COR-L47 (cell line): ENCODE measurements at places on chromosomes 3 and 15.

GRCh38 chr15:78638658-78639314 is 2.2 kb downstream of the CHRNB4 start:
- peak; percentile 69 for DNase-seq

DNA sequence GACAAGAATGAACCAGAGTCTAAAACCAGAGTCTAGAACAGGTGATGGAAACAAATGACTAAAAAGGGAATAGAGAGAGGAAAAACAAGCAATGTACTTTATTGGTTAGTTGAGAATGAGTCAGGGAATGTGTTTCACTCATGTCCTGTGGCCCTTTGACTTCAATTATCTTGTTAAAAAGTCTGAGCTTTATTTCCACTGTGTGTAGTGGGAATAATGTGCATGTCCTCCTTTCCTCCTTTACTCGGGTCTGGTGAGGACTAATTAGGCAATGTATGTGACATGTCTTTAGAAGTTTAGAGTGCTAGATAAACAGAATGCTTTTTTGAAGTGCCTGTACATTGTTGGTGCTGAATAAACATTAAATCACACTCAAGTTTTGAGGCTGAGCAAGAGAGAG is 21.3 kb downstream of the LSAMP start:
- DNase-seq = no peak

- DNase-seq = no peak
These were observed 4.7 kb downstream of the CTXND1 start for GRCh38 chr15:80247320-80247719.

DNA sequence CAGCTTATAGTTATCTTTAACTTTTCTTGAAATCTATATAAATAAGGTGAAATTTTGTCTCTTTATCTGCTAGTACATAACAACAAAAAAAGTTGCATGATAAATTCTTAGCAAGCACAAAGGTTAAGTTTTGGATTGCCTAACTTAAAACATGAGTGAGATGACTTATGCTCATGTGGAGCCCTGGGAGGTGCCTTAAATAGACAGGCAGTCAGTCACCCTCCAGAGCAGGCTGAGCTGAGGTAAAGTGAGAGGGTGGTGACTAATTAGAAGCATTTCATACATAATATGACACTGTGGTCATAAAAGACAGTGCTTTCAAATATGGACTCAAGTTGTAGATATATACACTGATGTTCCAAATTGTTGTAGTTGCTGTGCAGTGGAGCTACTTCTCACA is 14.6 kb upstream of the MME start:
- DNase-seq = no peak

DNA sequence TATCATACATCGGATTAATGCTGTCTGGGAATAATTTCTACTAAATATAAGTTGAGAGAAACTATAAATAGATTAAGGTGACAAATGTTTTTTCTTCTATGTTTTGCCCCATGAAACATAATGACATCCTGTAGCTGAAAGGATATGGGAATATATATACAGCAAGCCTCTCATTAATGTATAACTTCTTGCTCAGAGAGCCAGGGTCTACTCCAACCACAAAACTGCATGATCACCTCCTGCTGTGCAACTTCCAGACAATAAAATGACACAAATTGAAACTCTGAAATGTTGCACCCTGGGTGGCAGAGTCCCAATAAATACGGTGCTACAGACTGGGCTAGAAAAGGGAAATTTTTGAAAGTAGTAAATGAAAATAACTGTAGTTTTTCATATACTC is 571.9 kb upstream of the CBLB start:
- DNase-seq = no peak

DNA sequence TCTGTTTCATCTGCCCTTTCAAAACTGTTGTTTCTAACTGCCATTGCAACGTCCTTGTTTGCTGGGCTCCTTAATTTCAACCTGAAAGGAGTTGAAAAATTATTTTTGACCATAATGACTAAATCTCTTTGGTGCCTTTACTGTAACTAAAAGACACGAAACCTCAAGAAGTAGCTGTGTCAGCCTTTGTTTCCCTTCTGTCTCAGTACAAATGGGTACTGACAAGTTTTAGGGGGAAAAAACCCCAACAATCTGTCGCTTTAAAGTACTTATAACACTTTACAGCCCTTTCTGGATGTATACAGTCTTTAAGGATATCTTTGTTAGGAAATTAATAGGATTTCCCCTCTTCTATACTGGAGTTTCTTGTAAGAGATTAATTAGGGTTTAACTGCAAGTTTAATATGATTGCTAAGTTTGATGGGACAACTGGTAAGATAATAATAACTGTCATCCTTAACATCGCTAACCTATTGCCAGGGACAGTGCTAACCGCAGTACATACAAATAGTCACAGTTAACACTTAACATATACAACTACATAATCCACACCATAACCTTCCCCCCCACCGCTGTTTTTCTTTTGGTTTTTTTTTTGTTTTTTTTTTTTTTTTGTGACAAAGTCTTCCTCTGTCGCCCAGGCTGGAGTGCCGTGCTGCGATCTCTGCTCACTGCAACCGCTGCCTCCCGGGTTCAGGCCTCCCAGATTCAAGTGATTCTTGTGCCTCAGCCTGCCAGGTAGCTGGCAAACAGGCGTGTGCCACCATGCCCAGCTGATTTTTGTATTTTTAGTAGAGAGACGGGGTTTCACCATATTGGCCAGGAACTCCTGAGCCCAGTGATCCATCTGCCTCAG is 1.7 kb downstream of the GXYLT2 start:
- no peak for DNase-seq

DNA sequence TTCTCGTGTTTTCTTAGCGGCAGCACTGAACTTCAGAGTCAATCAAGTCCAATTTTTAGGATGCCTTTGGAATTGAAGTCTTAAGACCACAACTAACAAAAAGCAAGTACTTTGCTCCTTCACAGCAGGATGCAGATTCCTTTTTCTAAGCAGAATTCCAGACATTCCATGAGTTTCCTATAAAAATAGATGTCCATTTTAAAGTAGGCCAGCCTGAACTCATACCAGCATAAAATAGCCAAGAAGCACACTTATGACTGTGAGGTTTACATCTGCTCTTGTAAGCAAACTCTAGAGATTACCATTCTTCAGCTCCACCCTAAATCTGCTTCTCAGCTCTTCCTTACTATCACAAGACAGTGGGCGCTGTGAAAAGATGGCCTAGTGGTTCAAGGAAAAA is 85.8 kb downstream of the THBS1 start:
- DNase-seq = no peak

DNA sequence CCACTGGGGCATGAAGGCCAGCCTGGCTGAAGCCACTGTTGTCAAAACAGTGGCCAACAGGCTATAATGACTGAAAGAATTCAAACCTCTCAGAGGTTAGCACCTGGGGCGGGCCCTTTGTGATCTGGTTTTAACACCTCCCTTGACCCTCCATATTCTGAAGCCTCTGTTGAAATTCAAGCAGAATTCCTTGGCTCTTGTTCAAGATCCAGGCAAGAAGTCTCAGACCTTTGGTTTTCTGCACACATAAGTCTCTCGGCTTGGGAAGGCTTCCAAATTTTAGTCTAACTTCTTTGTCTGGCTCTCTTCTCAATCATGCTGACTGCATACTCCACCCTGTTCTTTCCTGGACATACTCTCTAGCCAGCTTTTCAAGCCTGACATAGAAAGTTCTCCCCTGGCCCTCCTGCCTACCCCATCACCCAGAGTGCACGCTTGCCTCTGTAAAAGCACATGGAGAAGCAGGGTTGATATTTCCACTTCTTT is 144.5 kb downstream of the PDZRN3 start:
- no peak for DNase-seq

GRCh38 chr3:140165781-140166180 is 230.8 kb downstream of the CLSTN2 start:
- no peak for DNase-seq

DNA sequence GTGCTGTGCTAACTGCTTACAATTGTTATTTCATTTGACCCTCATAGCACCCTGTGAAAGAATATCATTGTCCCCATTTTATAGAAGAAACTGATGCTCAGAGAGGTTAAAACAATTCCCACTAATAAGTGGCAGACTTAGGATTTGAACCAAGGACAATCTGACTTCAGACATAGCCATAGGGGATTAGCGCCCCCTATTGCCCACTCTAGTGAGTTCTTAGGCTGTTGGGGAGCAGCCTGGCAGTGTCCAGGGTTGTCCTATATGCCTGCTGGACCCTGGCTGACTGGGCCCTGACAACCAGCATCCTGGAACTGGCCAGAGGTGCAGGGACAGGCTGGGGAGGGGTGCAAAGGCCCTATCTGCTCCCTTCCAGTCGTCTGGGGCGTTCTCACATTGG is 15.4 kb downstream of the DPH3 start:
- DNase-seq = no peak

- no peak for DNase-seq
These were observed 64.9 kb upstream of the PRICKLE2 start for GRCh38 chr3:64290161-64290560.

DNA sequence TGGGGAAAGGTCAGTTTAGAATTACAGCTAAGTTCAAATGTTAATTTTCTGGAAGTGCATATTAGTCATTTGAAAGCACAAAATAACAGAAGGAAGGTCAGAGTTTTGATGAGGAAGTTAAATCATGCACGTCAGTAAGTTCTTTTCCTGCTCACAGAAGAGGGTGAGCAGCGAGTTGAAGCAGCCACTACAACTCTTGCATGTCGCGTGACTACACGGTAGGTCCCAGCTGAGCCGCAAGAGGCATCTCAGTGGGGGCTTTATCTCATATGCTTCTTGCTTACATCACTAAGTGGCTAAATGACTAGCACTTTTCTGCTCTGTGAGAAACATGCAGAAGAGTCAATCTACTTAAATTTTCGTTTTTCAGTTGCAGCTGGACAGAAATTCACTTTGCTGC is 21.3 kb upstream of the SEC62 start:
- DNase-seq = no peak

DNA sequence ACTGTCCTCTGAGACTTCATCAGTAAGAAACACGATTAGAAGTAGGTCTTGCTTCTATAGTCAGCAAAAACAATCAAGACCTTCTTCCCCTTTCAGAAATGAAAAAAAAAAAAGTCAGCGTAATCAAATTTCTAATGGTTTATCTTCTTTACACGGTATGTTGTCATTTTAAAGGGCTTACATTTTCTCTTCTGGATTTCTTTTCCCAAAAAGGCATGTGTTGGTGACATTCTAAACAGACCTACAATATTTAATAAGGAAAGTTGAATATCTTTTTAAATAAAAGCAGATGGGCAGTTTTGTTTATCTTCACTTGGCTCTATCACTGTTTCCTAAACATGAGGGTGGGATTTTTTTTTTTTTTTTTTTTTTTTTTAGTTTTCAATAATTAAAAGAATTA is 197.3 kb upstream of the ADAMTS9 start:
- DNase-seq = no peak

DNA sequence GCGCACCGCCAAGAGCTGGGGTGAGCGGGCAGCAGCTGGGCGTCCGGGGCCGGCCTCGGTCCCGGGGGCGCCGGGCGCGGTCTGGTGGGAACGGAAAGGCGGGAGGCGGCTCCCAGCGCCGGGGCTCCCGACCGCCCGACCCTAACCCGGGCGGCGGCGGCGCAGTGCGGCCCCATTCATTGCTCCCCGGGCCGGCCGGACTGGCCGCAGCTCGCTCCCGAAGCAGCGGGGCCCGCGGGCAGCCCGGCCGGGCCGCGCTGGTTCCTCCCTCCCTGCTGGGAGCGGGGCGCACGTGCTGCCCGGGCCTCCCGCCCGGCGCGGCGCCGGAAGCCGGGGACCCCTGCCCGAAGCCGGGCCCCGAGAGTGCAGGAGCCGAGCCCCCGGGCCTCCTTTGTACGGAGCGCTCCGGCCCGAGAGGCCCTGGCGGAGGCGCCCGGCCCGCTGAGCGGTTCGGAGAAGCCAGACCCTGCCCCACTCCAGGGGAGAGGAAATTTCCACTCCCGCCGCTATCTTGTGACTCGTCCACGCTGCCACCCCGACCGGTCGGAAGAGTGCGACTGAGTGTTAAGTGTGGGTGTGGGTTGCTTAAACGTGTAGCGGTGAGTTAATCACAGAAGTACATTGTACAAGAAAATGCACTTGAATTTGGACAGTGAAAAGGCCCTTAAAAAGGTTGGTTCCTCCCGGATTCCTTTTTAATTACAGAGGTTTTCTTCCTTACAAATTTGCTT is 613 bp downstream of the ATP1B3 start:
- DNase-seq = peak; percentile 57

- DNase-seq = peak; percentile 70
These were observed 195.4 kb downstream of the OPA1 start for GRCh38 chr3:193788189-193788991.

DNA sequence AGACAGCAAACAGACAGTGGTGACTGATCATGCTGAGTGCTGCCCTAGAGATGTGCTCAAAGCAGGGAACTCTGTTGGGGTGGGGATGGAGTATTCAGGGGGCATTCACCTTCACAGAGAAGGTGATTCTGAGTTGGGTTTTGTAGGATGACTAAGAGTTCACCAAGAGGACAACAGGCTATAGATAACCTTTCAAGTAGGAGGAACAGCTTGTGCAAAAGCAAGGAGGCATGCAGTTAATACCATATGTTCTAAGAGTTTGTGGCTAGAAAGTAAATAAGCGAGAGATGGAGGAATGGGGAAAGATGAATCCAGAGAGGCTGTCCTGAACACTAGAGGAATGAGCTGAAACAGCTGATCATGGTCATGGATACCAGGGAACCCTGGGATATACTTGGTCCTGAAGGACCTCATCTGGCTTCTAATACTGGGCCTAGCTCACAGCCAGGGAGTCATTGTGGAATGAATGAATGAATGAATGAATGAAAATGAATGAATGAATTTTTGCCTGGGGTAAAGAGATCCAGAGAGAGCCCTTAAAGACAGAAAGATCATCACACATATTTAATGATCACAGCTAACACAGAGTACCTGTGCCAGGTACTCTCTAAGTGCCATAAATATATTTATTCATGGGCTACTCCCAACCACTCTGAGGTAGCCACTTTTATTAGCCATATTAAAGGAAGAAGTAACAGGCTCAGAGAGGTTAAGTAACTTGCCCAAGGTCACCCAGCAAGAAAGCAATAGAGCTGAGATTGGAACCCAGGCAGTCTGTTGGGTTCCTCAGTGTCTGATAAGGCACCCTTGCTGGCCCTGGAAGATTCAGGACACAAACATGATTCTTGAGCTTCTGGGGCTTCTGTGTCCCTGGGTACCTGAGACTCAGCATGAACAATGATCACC is 22.0 kb downstream of the SMAD6 start:
- no peak for DNase-seq

- no peak for DNase-seq
These were observed 44.6 kb downstream of the PLCL2 start for GRCh38 chr3:16929311-16929710.

DNA sequence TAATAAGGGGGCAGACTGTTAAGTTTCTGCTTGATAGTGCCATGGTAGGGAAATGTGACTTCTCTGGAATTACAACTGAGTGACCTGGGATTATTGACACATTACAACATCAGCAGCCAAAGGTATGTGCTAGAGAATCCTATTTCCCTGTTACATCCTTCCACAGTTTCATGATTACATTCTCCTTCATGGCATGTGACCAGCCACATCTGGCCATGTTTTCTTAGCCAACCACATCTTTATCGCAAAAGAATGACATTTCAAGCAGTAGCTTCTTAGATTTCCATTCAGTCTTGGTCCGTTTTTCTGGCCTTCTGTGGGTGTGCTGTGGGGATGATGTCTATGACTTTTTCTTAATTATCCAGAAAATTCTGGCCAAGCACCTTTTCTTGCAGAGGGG is 45.4 kb upstream of the CTDSPL start:
- no peak for DNase-seq
